ENCODE measurements at places on chromosomes 5 and 9. TPM values are rescaled to one million over a fixed set of nuclear protein-coding genes. Genes with fewer than 3 reads are reported as not detected.

DNA sequence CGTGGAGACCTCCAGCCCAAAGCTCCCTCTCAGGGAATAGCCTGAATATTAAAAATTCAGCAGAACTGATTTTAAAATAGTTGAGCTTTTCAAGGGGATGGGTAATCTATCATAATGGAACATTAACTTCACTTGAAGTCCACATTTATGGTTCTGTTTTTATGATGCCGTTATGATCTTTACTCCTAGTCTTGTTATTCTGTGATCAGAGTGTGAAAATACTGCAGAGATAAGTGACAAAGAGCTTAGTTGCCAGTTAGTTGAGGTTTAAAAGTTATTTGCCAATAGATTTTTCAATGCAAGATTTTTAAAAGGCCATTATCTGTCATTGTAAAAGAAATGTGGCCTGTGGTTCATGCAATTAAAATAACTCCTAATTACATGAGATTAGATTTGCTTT is 189.9 kb upstream of the RGMB start:
- no peak for DNase-seq

DNA sequence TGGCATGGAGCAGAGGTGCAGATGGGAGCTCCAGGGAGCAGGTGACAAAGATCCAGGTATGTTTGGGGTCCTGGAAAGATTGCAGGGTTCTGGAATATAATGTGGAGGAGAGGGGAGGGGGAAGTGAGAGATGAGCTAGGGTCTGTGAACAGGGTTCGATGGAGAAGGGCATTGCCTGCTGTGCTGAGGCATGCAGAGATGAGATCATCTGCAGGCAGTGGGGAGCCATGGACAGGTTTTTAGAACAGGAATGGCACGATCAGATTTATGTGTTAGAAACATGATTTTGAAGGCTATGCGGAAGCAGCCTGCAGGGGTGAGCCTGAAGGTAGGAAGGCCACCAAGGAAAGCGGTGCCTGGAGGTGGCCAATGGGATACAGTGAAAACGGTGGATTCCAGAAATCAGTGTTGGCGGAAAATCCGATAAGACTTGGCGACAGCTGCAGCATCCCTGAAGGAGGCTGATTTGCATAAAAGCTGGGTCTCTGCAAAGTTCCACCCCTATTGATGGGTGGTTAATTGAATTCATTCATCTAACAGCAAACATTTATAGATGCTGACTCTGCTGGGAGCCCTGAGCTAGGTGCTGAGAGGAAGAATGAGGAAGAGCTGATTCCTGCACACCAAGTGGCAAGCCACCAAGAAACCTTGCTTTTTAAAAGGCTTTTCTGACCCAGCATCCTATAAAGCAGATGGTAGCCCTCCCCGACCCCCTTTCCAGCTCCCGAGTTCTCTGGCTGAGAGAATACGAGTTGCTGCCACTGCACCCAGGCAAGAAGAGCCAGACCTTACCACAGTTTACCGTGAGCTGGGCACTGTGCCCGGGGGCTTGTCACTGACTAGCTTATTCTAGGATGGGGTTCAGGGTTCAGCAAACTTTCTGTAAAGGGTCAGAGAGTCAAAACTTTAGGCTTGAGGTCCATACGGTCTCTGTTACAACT is 139.2 kb upstream of the SMIM23 start:
- DNase-seq = no peak

- no peak for DNase-seq
These were observed 31.9 kb upstream of the GABRP start for GRCh38 chr5:170751631-170752030.

DNA sequence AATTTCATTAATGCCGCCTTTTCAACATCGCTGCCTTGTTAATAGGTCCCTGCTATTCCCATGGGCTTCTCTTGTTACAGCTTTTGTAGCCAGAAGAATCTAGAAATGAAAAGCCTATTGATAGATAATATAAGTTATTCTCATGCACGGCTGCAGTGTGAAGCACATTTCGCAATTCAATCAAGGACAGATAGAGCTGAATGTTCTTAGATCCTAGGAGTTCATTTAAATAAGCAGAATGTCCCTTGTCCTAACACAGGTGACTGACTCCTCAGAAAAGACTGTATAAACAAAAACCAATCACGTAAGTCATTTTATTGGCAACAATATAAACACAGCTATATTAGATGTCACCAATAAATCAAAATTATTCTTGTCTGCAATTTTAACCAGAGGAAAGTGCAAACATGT is 9.4 kb downstream of the GLIS3 start:
- DNase-seq = no peak

Gene SLC28A3
- not detected for total RNA-seq

Gene VCAN
- 234 TPM for total RNA-seq

Gene GFPT2
- total RNA-seq = 11.1 TPM

Measured in neural crest cell (in vitro differentiated cells).